Activated CD4-positive, alpha-beta T cell treated with anti-CD3 and anti-CD28 coated beads, Interleukin-2, Interleukin-4, amounts not matched to agents 100 ng/mL and 50 ng/mL, durations not matched to agents 16 hours and 8 hours (primary cell): ENCODE measurements at places on chromosomes 3 and 15.

- no peak for DNase-seq
Observed at GRCh38 chr15:62962101-62962995, 80.2 kb upstream of the TPM1 start.

DNA sequence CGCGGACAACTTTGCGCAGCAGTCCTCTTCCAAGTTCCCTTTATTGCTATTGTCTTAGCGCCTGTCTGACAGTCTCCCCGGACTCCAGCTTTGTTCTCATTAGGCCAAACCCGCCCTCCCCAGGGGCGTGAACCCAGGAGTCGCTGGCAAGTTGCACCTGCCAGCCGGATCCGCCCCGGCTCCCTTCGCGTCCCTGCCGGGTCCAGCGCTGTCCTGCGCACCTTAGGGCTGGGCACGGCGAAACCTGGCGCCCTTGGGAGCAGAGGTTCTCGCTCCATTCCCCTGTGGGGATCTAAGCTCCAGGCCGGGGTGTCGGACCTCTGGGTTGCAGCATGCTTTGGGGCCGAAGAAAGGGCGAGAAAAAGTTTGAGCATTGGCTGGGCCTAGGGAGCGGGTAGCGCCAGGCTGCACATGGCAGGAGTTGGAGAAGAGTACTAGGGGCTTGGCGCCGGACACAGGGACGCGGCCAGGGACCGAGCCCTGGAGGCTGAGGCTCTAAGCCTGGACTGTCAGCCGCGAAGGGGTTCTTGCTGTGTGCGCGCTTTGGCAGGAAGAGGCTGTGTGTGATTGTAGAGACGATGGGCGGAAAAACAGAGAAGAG, 335.1 kb upstream of the THRB start:
- DNase-seq, result no peak

- no peak for DNase-seq
Observed at GRCh38 chr3:158976966-158977365, 175.1 kb downstream of the MFSD1 start.

DNA sequence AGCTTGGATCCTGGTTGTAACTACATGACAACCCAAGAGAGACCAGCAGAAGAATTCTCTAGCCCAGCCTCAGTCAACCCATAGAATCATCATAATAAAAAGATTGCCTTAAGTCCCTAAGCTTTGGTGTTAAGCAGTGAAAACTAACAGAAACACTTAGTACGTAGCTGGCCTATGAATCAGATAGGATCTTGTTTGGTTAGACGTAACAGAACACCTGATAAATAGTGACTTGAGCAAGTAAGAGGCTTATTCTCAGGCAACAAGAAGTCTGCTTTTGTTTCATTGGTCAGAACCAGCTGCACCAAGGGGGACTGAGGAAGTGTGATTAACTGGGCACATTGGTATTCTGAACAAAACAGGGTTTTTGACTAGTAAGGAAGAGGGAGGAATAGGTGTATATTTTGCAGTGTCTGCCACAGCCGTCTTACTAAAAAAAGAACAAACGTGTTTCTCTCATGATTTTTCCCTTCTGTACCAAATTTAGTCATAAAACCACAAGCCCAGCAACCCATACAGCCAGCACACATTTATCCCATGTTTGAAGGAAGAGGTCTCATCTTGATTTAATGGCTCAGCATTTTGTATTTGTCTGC, 53.3 kb upstream of the GLCE start:
- DNase-seq, result peak; percentile 55

DNA sequence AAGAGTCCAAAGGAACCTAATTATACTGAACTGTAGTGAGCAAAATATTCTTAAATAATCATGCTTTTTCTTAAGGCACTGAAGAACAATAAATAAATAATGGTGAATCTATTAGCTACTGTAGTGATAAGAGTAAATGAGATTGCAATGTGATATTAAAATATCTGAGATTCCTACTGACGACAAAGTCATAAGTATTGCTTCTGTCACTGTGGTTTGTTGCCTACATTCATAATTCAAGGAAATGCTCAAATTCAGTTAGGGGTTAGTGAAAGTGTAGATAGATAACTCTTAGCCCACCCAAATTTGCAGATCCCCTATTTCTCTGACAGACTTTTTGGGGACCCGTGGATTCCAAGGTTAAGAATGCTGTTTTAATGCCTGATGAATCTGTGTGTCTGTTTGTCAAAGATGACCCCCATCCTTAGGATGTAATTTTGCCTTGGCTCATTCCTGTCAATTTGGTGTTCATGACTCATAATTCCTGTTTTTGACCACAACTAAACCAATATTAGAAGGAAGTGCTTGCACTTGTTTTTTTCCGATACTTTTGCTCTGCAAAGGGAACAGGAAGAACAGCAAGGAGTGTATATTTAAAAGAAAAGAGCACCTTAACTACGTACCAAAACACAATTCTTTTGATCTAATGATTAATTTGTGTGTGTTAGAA, 86.7 kb downstream of the MAGI1 start:
- DNase-seq, result no peak

GRCh38 chr3:193347521-193348501, 30.7 kb downstream of the ATP13A5 start:
- DNase-seq, result no peak

DNA sequence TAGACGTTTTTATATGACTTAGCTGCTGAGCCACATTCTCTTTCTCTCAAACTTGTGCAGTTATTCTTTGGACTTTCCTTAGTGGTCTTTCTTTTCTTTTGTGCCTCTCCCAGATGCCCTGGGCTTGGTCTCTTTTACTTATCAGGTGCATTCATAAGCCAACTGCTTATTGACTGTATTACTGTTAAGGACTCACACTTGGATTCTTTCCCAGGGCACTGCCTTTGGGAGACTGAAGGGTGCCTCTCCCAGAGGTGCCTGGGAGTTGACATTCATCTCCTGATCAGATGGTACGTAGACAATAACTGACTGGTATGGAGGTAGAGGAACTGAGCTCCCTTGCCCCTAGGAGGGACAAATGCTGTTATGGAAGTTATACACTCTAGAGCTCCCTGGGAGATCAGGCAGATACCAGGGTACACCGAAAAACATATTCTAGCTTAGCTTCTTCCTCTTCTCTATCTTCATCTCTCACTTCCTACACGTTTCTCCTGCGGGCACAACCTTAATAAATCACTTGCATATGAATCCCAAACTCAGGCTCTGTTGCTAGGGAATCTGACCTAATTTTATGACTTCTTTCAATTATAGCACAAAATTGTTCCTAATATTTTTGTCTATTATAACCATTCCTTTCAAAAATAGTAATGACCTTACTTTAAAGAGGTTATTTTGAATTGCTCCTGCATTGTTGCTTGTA, 24.7 kb downstream of the PARP15 start:
- DNase-seq, result no peak

- DNase-seq, result no peak
Observed at GRCh38 chr3:124385996-124386395, 344.3 kb upstream of the UMPS start.

DNA sequence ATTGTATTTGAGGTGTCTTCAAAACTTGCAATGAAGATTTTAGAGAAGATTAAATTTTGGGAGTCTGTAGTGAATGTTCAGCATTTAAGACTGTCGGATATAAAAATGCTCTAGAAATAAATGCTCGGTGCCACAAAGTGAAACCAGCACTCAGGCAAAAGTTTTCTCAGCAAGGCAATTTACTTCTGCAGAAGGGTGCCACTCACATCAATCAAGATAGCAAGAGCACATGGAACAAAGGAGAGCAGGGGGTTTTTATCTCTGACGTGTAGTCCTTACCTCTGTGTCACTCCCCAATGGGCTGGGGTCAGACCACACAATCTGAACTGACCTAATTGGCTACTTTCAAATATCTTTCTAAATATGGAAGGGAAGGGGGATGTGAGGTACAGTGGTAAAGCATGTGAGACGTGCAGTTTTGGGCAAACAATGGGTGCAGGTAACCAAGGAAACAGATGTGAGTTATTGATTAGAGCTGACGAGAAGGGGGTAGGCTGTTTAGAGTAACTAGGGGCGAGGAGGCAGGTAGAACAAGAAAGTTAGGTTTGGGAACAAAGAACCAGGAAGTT, 23.4 kb upstream of the FXR1 start:
- no peak for DNase-seq

- DNase-seq, result no peak
Observed at GRCh38 chr15:63041402-63041973, 1.1 kb upstream of the TPM1 start.

- no peak for DNase-seq
Observed at GRCh38 chr3:112817271-112817670, 29.4 kb downstream of the CD200R1L start.

- DNase-seq, result no peak
Observed at GRCh38 chr15:77530576-77530975, 102.1 kb downstream of the LINGO1 start.
